ENCODE measurements at places on chromosomes 13 and 19.

GRCh38 chr13:107866941-107867623 is 348.3 kb downstream of the LIG4 start:
- H3K4me3 ChIP-seq = peak overlapping the region; percentile 46
- H3K27me3 ChIP-seq = no peaks in the 10 kb centered on the region
- H3K27ac ChIP-seq = no peak overlapping the region
- H3K4me1 ChIP-seq = peaks cover 6% of the 10 kb centered on the region

- no peaks in the 10 kb centered on the region for H3K4me1 ChIP-seq
- H3K36me3 ChIP-seq = no peaks in the 10 kb centered on the region
- H3K27ac ChIP-seq = no peak overlapping the region
- peak; percentile 78 for DNase-seq
- no peaks in the 10 kb centered on the region for H3K27me3 ChIP-seq
- peak overlapping the region; percentile 58 for H3K4me3 ChIP-seq
Measured at GRCh38 chr19:37304190-37304883, 66.6 kb upstream of the ZNF527 start.

DNA sequence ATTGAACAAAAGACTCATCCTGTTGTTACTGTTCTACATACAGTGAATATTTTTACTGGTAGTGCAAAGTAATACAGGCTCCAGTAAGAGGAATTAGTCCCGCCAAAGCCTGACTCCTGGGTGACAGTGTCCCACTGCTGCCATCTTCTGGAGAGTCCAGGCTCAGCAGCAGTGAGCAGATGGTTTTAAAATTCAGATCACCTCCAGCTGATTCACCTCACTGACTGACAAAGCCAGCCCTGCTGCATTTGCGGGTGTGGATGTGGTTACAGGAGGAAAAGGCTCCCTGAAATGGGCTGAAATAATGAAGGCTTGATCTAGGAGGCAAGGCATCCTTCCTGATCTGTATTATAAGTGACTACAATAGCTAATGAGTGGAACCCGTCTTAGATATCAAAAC is 18.3 kb downstream of the PABPC3 start:
- peak; percentile 90 for DNase-seq
- no peaks in the 10 kb centered on the region for H3K36me3 ChIP-seq
- H3K4me1 ChIP-seq = no peaks in the 10 kb centered on the region
- H3K27ac ChIP-seq = no peak overlapping the region

GRCh38 chr19:33486936-33487811 is 34.4 kb downstream of the PEPD start:
- no peaks in the 10 kb centered on the region for H3K4me1 ChIP-seq
- H3K36me3 ChIP-seq = no peaks in the 10 kb centered on the region
- no peaks in the 10 kb centered on the region for H3K27me3 ChIP-seq
- no peak for DNase-seq
- no peak overlapping the region for H3K4me3 ChIP-seq
- no peak overlapping the region for H3K27ac ChIP-seq

GRCh38 chr19:19662871-19663255 is 613 bp downstream of the ATP13A1 start:
- H3K27ac ChIP-seq = no peak overlapping the region
- H3K27me3 ChIP-seq = no peaks in the 10 kb centered on the region
- H3K4me1 ChIP-seq = peaks cover 4% of the 10 kb centered on the region

DNA sequence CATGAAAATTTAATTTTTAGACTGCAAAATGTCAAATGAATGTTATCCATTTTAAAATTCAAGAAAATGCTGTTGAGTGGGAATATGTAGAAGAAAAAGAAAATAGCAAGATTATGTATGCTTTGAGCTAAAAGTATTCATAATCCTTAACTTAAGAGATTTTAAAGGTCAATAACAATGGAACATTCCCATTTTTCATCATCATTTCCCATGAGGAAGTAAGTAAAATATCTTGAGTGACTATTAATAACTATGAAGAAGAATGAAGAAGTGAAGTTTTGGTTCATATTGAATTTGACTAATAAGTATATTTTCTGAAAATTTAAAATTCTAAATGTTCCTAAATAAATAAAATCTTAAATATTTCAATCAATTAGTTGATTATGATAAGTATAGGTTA is 273.4 kb downstream of the DACH1 start:
- H3K27me3 ChIP-seq = no peaks in the 10 kb centered on the region
- DNase-seq = no peak
- no peak overlapping the region for H3K27ac ChIP-seq
- H3K4me3 ChIP-seq = no peak overlapping the region
